ENCODE measurements at places on chromosomes 11 and 22.

DNA sequence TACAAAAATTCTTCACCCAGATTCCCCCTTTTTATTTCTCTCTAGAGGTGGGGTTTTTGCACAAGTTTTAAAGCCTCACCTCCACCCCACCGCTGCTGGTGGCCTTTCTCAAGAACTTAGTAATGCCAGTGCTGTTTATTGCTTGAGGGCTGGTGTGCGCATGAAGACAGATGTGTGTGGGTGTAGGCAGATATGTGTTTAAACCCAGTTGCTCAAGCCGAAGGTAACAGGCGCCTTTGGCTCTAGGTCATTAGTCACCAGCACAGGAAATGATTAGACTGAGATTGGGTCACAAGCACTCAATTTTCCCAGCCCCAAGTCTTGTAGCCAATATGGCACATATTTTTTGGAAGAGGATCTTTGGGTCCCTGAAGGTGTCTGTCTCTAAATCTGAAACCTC is 2.7 kb upstream of the CLMP start:
- no peak for DNase-seq

- no peak for DNase-seq
Observed at GRCh38 chr22:31085493-31085824, 4.3 kb downstream of the SMTN start.

DNA sequence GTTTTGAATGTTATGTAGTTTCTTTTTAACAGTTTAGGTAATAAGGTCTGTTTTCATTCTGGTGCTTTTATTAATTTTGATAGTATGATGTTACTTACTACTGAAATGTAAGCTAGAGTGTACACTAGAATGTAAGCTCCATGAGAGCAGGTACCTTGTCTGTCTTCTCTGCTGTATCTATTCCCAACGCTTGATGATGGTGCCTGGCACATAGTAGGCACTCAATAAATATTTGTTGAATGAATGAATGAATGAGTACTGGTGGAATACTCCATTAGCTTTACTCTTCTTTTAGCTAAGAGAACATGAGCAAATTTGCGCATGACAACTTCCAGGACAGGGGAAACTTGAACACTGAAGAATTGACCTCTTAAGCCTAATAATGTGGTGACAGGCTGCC is 6.6 kb upstream of the NAT10 start:
- DNase-seq: no peak

- DNase-seq: no peak
Observed at GRCh38 chr11:20669820-20670684, 666 bp downstream of the NELL1 start.

DNA sequence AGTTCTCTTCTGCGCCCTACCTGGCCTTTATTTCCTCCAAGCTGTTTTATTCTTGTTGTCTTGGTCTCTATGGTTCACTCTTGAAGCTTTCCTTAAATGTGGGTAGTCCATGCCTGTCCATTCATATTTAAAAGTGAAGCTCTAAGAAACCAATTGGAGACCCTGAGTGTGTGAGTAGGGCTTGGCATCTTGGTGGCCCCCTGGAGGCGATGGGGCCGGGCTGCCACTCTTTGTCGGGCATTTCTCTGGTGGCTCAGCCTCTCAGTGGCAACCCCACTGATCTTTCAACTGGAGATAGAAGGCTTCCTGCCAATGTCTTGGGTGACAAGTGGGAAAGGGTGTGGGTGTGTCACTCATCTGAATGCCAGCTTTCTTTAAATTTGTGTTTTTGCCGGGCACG is 9.1 kb downstream of the TRPT1 start:
- DNase-seq: no peak

DNA sequence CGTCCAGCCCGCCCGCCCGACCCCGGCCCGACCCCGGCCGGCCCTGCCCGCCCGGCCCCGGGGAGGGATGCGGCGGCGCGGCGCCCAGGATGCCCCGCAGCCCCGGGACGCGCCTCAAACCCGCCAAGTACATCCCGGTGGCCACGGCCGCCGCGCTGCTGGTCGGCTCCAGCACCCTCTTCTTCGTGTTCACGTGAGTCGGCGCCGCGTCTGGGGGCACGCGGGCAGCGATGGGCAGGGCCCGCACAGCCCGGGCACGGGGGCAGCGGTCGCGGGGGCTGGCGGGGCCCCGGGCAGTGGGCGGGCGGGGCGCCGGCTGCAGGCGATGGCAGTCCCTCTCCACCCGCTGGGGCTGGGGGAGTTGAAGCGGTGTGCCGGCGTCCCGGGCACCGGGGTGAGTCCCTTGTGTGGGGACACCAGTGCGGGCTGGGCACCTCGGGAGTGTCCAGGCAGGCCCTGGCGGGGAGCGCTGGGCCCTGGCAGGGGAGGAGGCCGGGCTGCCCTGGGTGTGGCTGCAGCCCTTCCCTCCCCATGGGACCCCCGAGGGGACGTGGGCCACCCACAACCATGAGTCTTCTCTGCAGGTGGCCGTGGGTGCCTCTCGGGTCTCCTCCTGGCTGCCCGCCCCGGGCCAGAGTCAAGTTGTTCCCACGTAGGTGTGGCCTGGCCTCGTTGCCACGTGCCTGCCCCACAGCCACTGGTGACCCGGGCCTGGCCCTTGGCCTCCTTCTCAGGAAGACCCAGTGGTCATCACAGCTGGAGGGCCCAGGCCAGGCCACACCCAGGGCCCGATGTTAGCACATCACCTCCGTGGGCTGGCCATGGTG is 468 bp downstream of the ZDHHC8 start:
- no peak for DNase-seq

Data from CD4-positive, alpha-beta T cell treated with Interleukin-21 for 1 hour (primary cell).